A673 (cell line): ENCODE measurements at places on chromosomes 3 and 15. TPM values are rescaled to one million over a fixed set of nuclear protein-coding genes. Genes with fewer than 3 reads are reported as not detected.
A peak's percentile ranks its signal among the peaks of the same experiment; 100 is the strongest.

GRCh38 chr3:64930891-64931290 is 243.1 kb upstream of the ADAMTS9 start:
- no peak for DNase-seq

- DNase-seq, result no peak
These were observed 117.4 kb upstream of the ZBED2 start for GRCh38 chr3:111712294-111713167.

- peak; percentile 87 for DNase-seq
These were observed at the start of gene GRM2 for GRCh38 chr3:51706788-51707731. GRM2 (plus strand) TSS chr3:51707068; CDS start chr3:51708984, 1,916 bp downstream.

DNA sequence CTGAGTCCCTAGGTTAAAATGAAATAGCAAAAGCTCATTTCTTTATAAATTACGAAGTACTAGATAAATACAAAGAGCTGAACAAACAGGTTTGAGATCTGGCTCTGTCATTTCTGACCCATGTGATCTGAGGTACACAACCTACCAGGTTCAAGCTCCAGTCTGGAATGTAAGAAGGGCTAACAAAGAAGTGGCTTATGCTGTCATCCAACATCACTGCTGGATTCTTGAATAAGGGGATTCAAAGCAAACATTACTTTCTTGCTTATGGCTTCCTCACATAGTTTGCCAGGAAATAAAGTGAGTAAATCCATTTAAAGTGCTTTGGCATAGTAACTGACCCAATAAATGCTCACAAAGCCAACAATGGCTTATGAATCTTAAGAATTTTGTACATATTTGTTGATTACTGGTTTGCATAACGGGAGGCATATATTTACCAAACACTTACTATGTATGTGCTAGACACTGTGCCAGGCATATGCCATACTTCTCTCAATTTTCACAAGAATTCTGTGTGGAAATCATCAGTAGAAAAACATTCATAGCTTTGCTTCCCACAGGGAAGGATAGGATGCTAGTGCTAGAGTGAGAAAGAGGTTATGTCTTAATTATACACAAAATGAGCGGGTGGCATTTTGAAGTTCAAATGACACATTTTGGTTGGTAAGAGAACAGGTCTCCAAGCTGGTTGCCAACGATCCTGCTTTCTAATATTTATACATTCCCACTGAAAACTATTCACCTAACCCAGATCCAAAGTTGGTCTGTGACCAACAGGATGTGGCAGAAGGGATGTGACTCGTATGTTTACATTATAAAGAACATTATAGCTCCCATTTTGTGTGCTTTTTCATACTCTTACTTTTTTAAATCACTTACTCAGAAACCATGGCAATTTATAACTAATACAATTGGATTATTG is 38.7 kb upstream of the CSPG5 start:
- DNase-seq, result no peak

- DNase-seq, result no peak
These were observed 4.1 kb downstream of the TNFSF10 start for GRCh38 chr3:172518929-172519640.

DNA sequence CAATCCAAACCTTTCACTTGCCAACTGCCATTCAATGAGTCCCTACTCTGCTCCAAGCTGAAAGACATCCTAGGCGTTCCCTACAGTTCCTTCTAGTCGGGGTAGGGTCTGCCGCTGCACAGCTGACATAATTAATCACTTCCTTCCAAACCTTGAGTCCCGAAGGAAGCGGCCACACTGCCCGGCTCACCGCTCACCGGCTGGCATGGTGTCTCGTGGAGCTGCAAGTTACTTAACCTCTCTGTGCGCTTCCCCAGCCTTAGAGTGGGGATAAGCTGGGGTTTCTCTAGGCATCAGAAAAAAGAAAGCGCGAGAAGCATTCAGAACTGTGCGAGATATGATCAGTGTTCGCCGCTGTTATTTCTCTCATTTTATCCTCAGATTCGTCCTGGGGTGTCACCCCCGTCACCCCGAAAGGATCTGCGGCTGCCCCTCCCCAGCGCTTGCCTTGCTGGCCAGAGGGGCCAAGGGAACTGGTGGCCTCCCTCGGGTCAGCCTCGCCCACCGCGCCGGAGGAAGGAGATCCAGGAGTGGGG is 748 bp downstream of the MRPS25 start:
- DNase-seq, result peak; percentile 41

DNA sequence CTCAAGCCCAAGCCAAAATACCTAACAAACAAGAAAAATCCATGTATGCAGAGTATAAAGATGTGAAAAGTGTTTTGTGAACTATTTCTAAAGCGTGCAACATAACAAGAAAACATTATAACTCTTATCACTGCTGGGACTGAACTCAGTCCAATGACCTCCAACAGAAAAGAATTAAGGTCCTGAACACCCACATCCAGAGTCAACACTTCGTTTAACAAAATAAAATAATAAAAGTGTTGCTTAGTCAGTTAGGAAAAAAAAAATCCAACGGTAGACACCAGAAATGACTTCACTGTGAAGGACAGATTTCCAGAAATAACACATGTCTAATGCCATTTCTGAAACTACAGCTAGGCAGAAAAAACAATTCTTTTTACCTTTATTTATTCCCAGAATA is 28.0 kb downstream of the MB21D2 start:
- no peak for DNase-seq

DNA sequence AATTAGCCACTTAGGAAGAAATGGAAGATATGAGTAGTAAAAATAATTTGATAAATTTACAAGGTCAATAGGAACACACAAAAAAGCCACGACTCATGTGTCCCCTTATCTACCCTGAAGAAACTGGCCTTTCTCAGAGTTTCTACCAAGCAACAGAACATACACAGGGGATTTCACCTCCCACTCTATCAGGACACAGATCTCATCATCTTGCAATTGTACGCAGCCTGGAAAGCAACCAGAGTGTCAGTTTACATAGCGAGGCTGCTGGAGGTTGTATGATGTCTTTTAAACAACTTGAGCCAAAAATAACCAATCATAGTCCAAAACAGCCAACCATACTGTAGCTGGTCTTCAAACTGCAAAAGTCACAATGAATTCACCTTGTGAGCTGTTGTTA is 19.7 kb upstream of the LMOD3 start:
- no peak for DNase-seq

DNA sequence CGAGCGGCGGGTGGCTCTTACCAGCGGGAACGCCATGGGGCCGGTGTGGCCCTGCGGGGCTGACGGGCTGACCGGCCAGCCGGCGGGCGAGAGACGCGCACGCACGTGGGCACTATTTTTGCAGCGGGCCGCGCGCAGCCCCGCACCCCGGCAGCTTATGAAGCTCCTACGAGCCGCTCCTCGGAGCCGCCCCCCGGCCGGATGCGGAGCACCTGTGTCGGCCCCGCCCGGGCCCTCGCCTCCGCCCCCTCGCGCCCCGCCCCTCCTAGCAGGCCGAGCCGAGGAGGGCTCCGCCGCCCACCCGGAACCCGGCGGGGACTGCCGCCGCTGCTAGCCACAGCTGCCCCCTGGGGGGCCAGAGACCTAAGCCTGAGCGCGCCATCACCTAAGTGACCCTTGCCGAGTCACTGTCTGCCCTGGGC is 683 bp upstream of the CPEB1 start:
- no peak for DNase-seq

- peak; percentile 9 for DNase-seq
These were observed 232.6 kb upstream of the LRTM1 start for GRCh38 chr3:55160241-55160983.

- no peak for DNase-seq
These were observed 86.3 kb upstream of the RASGRP1 start for GRCh38 chr15:38650936-38651327.

DNA sequence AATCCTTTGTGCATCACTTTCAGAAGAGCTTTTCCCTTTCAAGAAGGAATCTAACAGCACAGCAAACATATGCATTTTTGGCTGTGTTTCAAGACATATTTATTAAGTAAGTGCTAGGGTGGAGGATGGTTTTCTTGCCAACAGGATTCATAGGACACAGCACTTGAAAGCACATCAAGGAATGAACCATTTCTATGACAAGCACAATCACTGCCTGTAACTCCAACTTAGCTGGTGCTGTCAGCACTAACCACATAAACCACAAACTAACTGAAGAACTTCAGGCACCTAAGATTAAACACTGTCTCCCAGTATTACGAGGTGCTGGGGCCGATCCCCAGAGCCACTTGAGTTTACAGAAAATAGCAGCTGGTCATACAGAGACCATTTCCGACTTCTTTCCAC is 35.4 kb upstream of the SPRED1 start:
- peak; percentile 29 for DNase-seq

GRCh38 chr15:52207191-52207590 is 16.0 kb upstream of the GNB5 start:
- DNase-seq, result no peak

SI gene
- not detected in 2 replicates for total RNA-seq

CPNE4 gene
- 2.9 and 5.7 TPM in 2 replicates for total RNA-seq

PLXNB1 gene
- 24.6 and 38.0 TPM in 2 replicates for total RNA-seq

CMTM7 gene
- total RNA-seq, result 0.79 TPM in 1 of 2 replicates, not detected in the other
